Mammary epithelial cell (primary cell): ENCODE measurements at places on chromosomes 5 and 9.

GRCh38 chr9:133993635-133994253 lies 1.6 kb upstream of the VAV2 start:
- DNase-seq: no peak

- no peak for DNase-seq
These were observed 44.1 kb upstream of the STXBP1 start for GRCh38 chr9:127567730-127568617.

DNA sequence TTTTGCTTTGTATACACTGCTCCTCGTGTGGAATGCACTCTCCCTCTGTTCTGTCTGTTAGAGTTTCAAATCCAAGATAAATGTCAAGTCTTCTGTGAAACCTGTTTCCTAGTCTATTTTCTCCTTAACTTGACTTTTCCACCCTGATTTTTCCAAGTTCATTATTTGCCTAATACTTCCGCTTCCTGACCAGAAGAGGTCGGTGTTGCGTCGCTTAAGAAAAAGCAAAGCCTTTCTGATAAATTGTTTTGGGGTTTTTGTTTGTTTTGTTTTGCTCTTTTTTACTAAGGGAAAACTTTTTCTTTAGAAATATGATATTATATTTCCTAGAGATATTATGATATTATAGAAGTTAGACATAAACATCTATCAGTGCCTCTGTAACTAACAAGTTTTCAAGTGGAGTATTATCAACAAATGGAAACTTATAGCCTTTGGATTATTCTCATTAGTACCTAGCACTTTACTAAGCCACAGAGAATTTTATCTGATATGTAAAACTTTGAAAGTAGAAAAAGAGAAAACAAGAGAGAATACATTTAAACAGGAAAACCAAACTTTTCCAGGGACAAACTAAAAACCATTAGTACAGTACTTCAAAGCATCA lies 55.8 kb downstream of the PHAX start:
- no peak for DNase-seq

GRCh38 chr9:106961623-106962022 lies 98.7 kb downstream of the ZNF462 start:
- no peak for DNase-seq

- DNase-seq: no peak
These were observed 95.8 kb upstream of the KLF9 start for GRCh38 chr9:70510157-70510770.

- no peak for DNase-seq
These were observed 10.0 kb downstream of the LCP2 start for GRCh38 chr5:170287532-170287931.

- DNase-seq: no peak
These were observed 456.5 kb upstream of the ZNF608 start for GRCh38 chr5:125202871-125203438.

GRCh38 chr9:136564379-136564988 lies 18.6 kb upstream of the NOTCH1 start:
- DNase-seq: peak; percentile 39

- no peak for DNase-seq
These were observed 121.9 kb downstream of the LPAR1 start for GRCh38 chr9:110916403-110916802.

GRCh38 chr9:107737610-107737986 lies 248.0 kb upstream of the KLF4 start:
- DNase-seq: no peak
